Activated naive CD8-positive, alpha-beta T cell treated with anti-CD3 and anti-CD28 coated beads, Interleukin-2, amount 50 U/mL, for 24 hours (primary cell): ENCODE measurements at places on chromosomes 6 and 20.

DNA sequence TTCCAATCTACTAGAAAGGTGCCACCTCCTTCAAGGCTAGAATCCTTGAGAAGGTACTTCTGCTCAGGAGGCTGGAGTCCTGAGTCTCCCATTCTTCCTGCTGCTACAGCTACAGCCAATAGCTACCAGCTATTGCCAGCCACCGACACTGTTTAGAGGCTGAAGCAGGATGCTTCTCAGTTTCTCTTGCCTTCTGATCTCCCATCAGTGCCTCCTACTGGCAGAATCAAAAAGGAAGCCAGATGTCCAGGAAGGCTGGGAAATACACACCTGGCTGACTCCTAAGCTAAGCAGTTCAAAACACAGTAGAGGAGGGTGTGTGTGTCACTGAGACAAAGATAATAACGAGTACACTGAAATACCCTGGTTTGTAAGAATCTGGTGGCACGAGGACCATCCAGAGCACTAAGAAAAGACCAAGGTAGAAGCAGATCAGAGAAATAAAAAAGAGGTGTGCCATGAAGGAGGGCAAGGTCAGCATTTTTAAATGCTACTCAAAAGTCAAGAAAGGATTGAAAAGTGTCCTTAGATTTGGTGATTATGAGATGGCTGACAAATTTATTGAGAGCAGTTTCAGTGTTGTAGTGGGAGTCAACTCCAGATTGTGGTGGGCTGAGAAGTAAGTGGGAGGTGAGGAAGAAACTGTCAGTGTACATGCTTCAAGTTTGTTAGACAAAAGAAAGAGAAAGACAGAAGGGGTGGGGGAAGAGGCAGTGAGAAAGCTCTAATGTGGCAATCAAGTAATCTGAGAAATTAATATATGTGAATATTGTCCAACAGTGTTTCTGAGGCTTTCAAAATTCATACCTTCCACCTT, 2.3 kb upstream of the HLA-DMA start:
- peaks cover 48% of the 10 kb centered on the region for H3K4me1 ChIP-seq
- DNase-seq, result peak; percentile 0
- no peaks in the 10 kb centered on the region for H3K27me3 ChIP-seq
- no peak overlapping the region for H3K27ac ChIP-seq

DNA sequence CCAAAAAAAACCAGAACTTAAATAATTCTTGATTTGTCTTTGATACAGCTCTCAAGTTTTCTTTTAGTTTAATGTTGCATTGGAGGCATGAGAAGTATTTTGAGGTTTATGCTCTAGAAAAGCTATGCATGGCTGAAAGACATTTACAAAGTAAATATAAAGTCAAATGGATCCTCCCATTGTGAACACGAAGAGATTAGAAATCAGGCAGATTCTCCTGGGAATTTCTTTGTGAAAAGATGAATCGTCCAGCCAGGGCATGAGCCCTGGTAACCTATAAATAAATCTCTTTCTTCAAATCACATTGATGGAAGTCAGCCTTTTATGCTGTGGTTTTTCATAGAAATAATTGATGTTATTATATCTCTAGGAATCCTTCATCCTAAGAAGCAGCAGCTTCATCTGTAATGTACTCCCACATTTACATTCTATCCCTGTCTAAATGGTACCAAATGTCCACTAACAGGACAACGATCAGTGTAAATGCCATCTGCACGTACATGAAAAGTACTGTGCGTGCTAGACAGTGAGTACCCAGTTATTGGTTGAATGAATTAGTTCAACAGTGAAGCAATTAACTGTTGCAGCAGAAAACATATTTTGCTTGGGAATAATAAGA, 143.6 kb downstream of the ALDH8A1 start:
- no peaks in the 10 kb centered on the region for H3K27me3 ChIP-seq
- no peak overlapping the region for H3K4me3 ChIP-seq
- H3K4me1 ChIP-seq, result no peaks in the 10 kb centered on the region
- no peak overlapping the region for H3K27ac ChIP-seq
- DNase-seq, result no peak
- no peaks in the 10 kb centered on the region for H3K36me3 ChIP-seq

GRCh38 chr6:53673162-53673727, 7.7 kb upstream of the KLHL31 start:
- no peaks in the 10 kb centered on the region for H3K4me1 ChIP-seq
- H3K27me3 ChIP-seq, result peaks cover 2% of the 10 kb centered on the region
- H3K36me3 ChIP-seq, result no peaks in the 10 kb centered on the region
- H3K27ac ChIP-seq, result no peak overlapping the region
- DNase-seq, result no peak

GRCh38 chr6:106517706-106518105, 111.6 kb downstream of the RTN4IP1 start:
- peaks cover 81% of the 10 kb centered on the region for H3K4me1 ChIP-seq
- DNase-seq, result no peak
- peaks cover 34% of the 10 kb centered on the region for H3K36me3 ChIP-seq
- H3K27ac ChIP-seq, result peak overlapping the region; percentile 75
- peaks cover 2% of the 10 kb centered on the region for H3K27me3 ChIP-seq

GRCh38 chr6:145373826-145374225, 361.5 kb downstream of the EPM2A start:
- no peaks in the 10 kb centered on the region for H3K36me3 ChIP-seq
- no peak for DNase-seq
- no peaks in the 10 kb centered on the region for H3K27me3 ChIP-seq
- no peak overlapping the region for H3K4me3 ChIP-seq
- peaks cover 7% of the 10 kb centered on the region for H3K4me1 ChIP-seq

DNA sequence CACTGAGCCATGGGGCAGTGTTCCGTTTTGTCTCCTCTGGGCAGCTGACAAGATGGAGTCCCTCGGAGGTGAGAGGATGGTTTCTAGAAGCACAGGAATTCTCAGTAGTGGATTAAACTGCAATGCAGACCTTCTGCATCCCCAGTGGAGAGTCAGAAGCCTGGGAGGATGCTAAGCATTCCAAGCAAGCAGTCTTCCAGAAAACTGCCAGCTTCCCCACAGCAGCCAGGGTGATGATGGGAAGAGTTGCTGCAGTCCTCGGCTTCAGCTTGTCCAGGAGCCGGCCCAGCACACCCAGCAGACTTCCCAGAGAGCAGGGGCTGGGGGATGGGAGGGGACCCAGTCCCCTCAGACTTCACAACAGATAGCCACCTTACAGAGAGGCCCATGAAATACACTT, 163.6 kb downstream of the LY86 start:
- H3K36me3 ChIP-seq, result no peaks in the 10 kb centered on the region
- no peak overlapping the region for H3K4me3 ChIP-seq
- DNase-seq, result no peak
- H3K27ac ChIP-seq, result no peak overlapping the region

DNA sequence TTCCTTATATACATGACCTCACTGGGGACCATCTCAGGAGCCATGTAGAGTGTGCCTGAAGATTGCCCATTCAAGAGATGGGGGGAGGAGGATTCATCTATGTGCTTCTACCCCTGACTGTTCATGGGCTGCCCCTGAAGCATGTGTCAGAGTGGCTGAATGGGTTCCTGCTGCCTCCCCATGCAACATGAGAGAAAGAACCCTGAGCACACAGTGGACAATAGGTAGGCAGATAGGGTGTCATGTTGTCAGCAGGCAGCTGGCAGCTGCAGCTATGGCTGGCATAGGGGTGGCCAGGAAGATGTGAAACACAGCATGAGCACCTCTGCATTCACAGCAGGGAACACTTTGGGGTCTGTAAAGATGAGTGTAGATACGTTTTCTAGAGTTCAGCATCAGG, 208.4 kb upstream of the CNR1 start:
- no peaks in the 10 kb centered on the region for H3K36me3 ChIP-seq
- DNase-seq, result no peak
- H3K27me3 ChIP-seq, result peaks cover 11% of the 10 kb centered on the region
- H3K4me1 ChIP-seq, result no peaks in the 10 kb centered on the region
- H3K27ac ChIP-seq, result no peak overlapping the region

GRCh38 chr6:168154263-168154917, 75.4 kb upstream of the FRMD1 start:
- H3K4me3 ChIP-seq, result no peak overlapping the region
- H3K36me3 ChIP-seq, result no peaks in the 10 kb centered on the region
- no peaks in the 10 kb centered on the region for H3K4me1 ChIP-seq
- no peak overlapping the region for H3K27ac ChIP-seq
- peaks cover 13% of the 10 kb centered on the region for H3K27me3 ChIP-seq

- DNase-seq, result no peak
- no peak overlapping the region for H3K4me3 ChIP-seq
- H3K4me1 ChIP-seq, result peaks cover 11% of the 10 kb centered on the region
- H3K27me3 ChIP-seq, result peaks cover 7% of the 10 kb centered on the region
Observed at GRCh38 chr20:48532028-48532427, 295.8 kb downstream of the PREX1 start.

GRCh38 chr20:33719277-33719988, 677 bp downstream of the PXMP4 start:
- peaks cover 24% of the 10 kb centered on the region for H3K4me1 ChIP-seq
- H3K36me3 ChIP-seq, result peaks cover 2% of the 10 kb centered on the region
- DNase-seq, result no peak
- no peaks in the 10 kb centered on the region for H3K27me3 ChIP-seq
- peak overlapping the region; percentile 83 for H3K27ac ChIP-seq

- H3K4me1 ChIP-seq, result peaks cover 6% of the 10 kb centered on the region
- H3K27ac ChIP-seq, result no peak overlapping the region
- H3K4me3 ChIP-seq, result no peak overlapping the region
- peaks cover 31% of the 10 kb centered on the region for H3K27me3 ChIP-seq
- DNase-seq, result no peak
- no peaks in the 10 kb centered on the region for H3K36me3 ChIP-seq
Observed at GRCh38 chr20:57505979-57506378, 19.0 kb downstream of the CTCFL start.

DNA sequence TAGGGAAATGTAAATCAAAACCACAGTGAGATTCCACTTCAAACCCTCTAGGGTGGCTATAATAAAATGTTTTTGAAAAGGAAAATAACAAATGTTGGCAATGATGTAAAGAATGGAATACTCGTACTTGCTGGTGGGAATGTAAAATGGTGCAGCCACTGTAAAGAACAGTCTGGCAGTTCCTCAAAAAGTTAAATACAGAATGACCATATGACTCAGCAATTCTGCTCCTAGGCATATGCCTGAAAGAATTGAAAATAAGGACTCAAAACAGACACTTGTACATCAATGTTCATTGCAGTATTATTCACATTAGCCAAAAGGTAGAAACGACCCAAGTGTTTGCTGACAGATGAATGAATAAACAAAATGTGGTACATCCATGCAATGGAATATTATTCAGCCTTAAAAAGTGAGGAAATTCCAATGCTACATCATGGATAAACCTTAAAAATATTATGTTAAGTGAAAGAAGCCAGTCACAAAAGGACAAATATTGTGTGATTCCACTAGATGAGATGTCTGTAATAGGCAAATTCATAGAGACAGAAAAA, 10.2 kb upstream of the RNF114 start:
- H3K4me3 ChIP-seq, result no peak overlapping the region
- DNase-seq, result no peak
- H3K27ac ChIP-seq, result no peak overlapping the region
- H3K4me1 ChIP-seq, result peaks cover 8% of the 10 kb centered on the region
- no peaks in the 10 kb centered on the region for H3K27me3 ChIP-seq

DNA sequence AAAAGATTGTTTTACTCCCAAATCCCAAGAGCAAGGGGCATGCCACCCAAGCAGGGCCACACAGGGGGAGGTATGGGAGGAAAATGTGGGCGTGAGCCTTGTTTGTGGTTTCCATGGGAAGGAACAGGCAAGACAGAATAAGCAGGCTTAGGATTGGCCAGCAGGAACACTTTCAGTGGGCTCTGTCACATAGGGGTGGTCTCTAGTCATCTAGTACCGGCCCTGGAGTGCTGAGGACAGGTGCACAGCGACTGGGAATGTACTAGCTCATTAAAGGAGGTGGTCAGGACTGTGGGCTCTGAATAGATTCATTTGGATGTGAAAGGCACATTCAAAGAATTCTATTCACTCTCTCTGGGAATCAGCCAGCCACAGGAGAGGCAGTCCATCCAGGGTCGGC, 175.6 kb downstream of the TBC1D7 start:
- no peaks in the 10 kb centered on the region for H3K4me1 ChIP-seq
- DNase-seq, result no peak
- H3K4me3 ChIP-seq, result no peak overlapping the region
- no peak overlapping the region for H3K27ac ChIP-seq
- no peaks in the 10 kb centered on the region for H3K27me3 ChIP-seq

DNA sequence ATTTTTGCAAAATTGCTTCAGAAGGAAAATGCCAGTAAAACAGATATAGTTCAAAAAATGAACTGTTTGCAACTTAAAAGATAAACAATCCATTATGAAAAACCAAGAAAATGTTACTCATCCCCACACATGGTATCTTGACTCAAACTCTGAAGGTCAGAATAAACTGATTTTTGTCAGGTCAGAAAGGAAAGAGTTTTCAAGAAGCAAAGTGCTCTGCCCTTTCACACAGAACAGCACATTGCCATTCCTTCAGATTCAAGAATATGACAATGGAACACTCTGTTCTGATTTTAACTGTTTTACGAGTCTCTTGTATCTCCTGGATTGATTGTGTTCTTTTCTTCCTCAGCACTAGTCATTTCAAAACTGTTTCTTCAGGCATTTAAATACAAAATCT, 33.8 kb upstream of the NT5E start:
- no peak overlapping the region for H3K4me3 ChIP-seq
- peaks cover 2% of the 10 kb centered on the region for H3K27me3 ChIP-seq
- H3K36me3 ChIP-seq, result no peaks in the 10 kb centered on the region
- H3K27ac ChIP-seq, result peak overlapping the region; percentile 52
- no peak for DNase-seq
- peaks cover 37% of the 10 kb centered on the region for H3K4me1 ChIP-seq

DNA sequence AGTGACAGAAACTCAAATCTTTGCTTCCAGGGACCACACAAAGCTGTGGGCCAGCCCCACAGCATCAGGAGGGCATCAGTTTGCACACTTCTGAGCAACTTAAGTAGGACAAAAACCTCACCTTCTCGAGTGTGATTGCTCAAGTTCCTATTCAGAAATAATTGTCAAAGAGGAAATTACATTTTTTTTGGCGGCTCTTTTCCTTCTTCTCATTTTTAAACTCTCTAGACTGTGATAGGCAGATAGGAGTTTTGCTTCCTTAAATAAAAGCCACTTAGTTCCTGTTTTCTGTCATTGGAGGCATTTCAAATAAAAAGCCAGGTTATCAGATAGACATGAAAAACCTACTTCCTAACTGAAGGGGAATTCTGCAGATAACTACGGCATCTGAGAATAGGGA, 11.2 kb upstream of the TAGAP start:
- H3K4me1 ChIP-seq, result peaks cover 92% of the 10 kb centered on the region
- H3K36me3 ChIP-seq, result no peaks in the 10 kb centered on the region
- H3K27me3 ChIP-seq, result no peaks in the 10 kb centered on the region
- H3K27ac ChIP-seq, result peak overlapping the region; percentile 89
- DNase-seq, result no peak
